ENCODE measurements at places on chromosomes 7 and 10. TPM values are rescaled to one million over a fixed set of nuclear protein-coding genes. Genes with fewer than 3 reads are reported as not detected.

CNPY1 gene
- total RNA-seq, result not detected

SUV39H2 gene
- total RNA-seq, result 6.4 TPM

CDNF gene
- total RNA-seq, result 2.6 TPM

EFCAB10 gene
- 0.13 TPM for total RNA-seq

UBE2H gene
- 102 TPM for total RNA-seq

ITIH2 gene
- total RNA-seq, result not detected

ABCB4 gene
- 0.99 TPM for total RNA-seq

NOLC1 gene
- 20.2 TPM for total RNA-seq

CALHM1 gene
- total RNA-seq, result not detected

LRIT1 gene
- total RNA-seq, result not detected

FBXL15 gene
- 6.6 TPM for total RNA-seq

ATP6V0A4 gene
- not detected for total RNA-seq

FRMPD2 gene
- 0.20 TPM for total RNA-seq

HTRA1 gene
- total RNA-seq, result 591 TPM

All from smooth muscle cell of the pulmonary artery (primary cell).